Bronchial epithelial cell (primary cell): ENCODE measurements at places on chromosomes 7 and 10. TPM values are rescaled to one million over a fixed set of nuclear protein-coding genes. Genes with fewer than 3 reads are reported as not detected.

DNA sequence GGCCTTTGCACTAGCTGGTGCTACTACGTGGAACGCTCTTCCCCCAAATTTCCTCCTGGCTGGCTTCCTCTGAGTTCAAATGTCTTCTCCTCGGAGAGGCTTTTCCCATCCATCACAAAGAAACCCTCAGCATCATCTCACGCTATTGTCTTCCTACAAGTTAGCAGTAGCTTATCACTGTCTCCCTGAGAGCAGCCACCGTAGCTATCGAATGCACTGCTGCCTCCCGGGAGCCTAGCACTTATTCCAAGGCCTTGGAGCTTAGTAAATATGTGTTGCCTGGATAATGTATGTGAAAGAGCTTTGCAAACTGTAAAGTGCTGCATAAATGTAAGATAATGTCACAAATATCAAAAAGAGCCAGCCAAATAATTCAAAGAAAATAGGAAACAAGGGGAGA, 124.4 kb downstream of the KCNMA1 start:
- no peak for DNase-seq

GRCh38 chr7:149725916-149726315, 47.5 kb downstream of the ZNF467 start:
- DNase-seq: no peak

Gene DENND2A
- 0.26 TPM in 1 of 2 replicates, not detected in the other for total RNA-seq

DNA sequence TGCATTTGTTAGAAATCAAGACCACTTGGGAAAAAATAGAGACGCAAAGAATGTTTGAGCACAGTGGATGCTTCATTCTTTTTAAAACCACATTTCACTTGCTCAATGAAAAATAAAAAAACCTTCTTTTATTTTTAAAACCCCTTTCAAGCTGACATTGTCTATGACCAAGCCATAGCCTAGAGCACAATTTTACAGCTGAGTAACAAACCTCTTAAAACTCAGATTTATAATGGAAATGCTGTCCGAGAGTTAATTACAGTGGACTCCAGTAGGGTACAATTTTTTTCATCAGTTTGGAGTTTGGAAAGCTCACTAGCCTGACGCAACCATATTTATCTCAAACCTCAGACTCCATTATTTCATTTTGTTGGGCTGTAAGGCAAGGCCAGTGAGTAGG, 116.3 kb downstream of the RNLS start:
- no peak for DNase-seq

DNA sequence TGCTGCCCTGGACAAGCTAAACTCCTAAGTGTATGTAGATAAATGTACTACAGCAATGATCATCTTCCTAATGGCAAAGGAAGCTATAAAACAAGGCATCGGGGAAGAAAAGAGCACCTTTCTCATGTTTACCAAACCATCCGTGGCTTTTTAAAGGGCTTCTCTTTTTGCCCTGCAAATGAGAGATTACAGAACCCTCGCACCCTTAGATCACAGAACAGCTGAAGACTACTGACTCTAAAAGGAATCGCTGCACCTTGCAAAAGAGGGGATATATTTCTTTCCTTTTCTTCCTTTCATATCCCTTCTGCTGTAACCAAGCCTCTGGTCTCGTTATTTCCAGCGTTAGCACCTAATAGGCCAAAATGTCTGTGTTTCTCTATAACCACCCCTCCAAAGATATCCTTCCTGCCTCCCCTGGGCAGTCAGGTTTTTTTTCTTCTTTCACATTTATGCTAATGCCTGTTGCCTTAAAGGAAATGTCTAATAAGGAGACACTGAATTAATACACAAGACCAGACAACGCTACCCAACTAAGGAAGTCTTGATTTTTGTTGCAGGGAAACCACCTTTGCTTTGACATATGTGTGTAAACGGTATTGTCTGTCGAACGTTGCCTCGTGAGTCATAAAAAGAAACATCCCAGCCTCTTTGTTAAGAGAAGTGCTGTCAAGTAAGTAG, 10.5 kb downstream of the ST8SIA6 start:
- peak; percentile 78 for DNase-seq

Gene UBTD1
- total RNA-seq: 11.1 and 12.4 TPM in 2 replicates

DNA sequence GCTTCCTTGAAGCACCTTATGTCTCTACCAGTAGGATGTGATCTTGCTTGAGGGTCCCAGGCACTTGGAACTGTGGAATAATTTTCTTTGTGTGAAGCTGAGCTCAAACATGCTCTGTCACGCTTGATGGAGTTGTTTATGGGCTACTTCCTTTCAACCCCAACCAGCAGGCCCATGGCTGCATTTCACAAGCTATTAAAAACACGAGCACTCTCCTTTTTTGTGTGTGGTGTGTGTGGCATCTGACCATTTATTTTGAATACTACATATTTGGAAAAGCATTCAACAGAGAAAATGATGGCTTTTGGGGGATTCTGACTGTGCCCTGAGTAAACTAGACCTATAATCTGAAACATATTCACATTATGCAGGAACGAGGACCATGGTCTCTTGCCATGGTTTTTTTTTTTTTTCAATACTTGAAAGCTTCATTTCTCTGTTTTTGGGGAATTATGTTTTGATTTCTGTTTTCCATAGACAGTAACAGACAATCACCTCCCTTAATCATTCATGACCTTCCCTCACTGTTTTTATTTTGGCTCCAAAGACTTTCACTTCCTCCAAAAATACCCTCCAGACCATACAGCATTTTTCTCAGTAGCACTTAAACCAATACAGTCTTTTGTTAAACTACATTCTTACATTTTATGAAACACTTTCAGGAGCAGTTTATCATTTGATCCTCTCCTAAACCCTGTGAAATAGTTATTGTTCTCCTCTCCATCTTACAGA, 233.6 kb upstream of the BMPER start:
- peak; percentile 40 for DNase-seq

DNA sequence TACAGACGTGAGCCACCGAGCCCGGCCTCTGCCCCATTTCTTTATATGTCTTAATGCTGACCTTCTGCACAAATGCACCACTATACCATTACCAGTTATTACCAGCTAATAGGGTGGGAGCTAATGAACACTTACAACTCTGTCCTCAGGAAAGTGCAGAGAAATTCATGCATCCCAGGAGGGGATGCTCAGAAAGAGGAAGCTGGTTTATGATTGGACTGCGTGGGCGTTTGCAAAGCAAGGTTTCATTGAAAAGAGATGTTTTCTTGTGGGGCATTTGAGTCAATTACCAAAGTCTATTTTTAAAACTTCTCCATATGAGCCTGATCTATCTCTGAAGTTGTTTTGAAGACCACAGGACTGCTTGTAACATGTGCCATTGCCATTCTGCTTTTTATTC, 417.7 kb upstream of the CELF2 start:
- no peak for DNase-seq

GRCh38 chr10:130729876-130730275, 581.6 kb downstream of the TCERG1L start:
- no peak for DNase-seq

- DNase-seq: no peak
Observed at GRCh38 chr10:5692461-5693358, 8.1 kb downstream of the TASOR2 start.

Gene BEND7
- 1.3 and 4.2 TPM in 2 replicates for total RNA-seq

- DNase-seq: no peak
Observed at GRCh38 chr7:147081117-147081516, 964.5 kb downstream of the CNTNAP2 start.

DNA sequence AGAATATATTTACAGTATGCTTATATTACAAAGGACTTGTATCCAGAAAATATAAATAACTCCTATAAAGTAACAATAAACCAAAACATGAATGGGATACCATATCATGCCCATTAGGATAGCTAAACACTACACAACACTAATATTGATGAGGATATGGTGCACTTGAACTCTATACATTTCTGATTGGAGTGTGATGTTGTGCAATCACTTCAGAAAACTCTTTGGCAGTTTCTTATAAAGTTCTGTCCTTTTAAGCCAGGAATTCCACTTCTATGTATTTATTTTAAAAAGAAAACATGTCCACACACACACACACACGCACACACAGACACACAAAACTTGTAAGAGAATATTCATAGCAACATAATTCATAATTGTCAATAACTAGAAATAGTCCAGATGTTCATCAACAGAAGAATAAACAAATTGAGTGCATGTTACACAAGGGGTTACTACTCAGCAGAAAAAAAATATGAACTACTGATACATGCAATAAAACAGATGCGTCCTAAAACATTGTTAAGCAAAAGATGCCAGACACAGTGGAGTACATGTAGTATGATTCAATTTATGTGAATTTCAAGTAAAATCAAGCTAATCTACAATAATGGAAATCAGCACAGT, 416.0 kb downstream of the PLXDC2 start:
- DNase-seq: no peak
